BE2C (cell line): ENCODE measurements at places on chromosomes 12 and 14.
A peak's percentile ranks its signal among the peaks of the same experiment; 100 is the strongest.

GRCh38 chr14:24114532-24115421, at the start of the genes DCAF11 and NRL:
DCAF11 (plus strand) TSS chr14:24114777; CDS start chr14:24115595, 818 bp downstream.
NRL (minus strand) TSS chr14:24114949; CDS start chr14:24082848, 32,101 bp downstream.
- peak; percentile 99 for DNase-seq

DNA sequence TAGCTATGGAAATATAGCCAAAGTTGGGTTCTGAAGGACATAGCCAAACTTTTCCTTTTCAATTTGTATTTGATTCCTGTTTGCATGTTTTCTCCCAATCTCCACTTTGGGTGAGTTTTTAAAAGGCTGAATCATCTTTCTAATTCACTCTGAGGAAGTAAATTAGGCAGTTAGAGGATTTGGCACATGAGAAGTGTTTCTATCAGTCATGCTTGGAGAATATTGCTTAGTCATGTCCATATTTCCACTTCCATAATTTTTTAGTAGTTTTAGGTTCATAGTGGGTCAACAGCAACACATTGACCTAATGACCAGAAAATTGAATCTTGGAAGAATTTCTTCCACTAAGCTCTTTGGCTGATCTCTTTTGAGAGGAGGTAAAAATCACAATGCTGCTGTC, 21.8 kb downstream of the IRAK3 start:
- no peak for DNase-seq

- peak; percentile 88 for DNase-seq
Observed at GRCh38 chr14:23056956-23057756, at the start of gene CDH24. CDH24 (minus strand) TSS chr14:23057520; CDS start chr14:23055733, 1,787 bp downstream.

DNA sequence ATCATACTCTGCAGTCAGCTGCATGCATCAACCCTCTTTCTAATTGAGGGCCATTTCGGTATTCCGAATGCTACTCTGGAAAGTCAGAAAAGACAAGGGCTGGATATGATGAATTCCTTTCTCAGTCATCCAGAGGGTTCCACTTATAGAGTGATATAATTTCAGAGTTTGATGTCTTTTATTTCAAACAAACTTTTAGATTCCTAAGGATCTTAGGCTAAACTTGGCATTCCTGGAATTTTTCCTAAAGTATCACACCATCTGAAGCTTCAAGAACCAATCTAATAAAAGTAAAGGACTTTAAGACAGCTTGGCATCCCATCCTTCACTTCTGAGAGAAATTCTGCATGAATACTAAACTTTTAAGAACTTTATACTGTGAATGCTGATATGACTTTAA, 69.3 kb upstream of the KCNJ8 start:
- no peak for DNase-seq

GRCh38 chr12:87112571-87113345, 856.6 kb upstream of the MGAT4C start:
- DNase-seq, result no peak

- DNase-seq, result peak; percentile 81
Observed at GRCh38 chr12:104958001-104958804, at the start of gene SLC41A2. SLC41A2 (minus strand) TSS chr12:104958290; CDS start chr12:104928527, 29,763 bp downstream.

DNA sequence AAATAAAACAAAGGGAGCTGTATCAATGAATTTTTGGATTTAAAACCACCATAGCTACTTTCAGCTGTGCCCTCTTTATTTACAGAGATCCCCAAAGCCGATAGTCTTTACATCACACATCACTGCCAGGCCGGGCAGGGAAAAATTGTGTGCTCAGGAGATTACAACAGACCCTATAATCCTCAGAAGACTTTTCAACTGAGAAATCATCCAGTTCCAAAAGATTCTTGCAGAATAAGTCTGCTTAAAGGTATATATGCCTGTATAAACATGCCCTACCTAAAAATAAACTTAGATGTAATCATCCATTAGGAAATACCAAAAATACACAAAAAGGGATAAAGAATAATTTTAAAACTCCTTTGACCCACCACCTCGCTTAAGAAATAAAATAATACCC, 70.1 kb upstream of the MAP1LC3B2 start:
- DNase-seq, result no peak

DNA sequence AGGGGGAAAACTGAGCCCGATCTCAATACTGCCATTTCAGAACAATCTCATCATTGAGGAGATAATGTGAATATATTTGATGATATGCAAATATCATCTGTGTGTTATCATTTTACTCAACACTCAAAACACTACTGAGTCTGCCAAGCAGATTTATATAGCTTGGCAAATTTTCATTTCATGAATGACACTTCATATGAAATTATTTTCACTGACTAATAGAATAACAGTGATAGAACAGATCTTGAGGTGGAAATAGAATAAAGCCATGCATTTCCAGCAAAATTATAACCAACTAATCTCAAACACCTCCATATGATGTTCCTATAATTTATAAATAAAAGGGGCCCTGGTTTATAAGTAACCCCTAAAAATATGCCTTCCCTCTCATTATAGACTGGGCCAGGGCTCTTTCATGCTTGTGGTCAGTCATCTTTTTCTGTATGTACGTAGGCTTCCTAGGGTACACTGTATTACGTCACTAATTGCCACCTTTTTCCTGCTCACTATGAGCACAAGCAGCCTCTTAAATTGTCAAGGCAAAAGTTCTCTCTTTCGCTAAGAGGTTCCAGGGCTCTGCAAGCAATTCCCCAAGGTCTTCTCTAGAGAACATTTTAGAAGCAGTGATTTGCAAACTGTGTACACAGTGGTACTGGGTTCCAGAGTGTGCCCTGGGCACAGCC, 197.1 kb upstream of the FOXN3 start:
- DNase-seq, result no peak

DNA sequence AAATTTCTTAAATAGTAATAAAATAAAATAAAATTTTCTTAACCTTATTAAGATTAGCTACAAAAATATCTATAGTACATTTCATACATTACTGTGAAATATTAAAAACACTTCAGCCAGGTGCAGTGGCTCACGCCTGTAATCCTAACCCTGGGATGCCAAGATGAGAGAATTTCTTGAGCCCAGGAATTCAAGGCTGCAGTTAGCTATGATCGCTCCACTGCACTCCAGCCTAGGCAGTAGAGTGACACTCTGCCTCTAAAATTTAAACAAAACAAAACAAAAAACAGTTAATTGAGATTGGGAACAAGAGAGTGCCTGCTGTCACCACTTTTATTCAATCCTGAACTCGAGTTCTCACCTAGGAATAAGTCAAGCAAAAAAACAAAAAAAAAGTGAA, 95.0 kb upstream of the CPNE8 start:
- no peak for DNase-seq

DNA sequence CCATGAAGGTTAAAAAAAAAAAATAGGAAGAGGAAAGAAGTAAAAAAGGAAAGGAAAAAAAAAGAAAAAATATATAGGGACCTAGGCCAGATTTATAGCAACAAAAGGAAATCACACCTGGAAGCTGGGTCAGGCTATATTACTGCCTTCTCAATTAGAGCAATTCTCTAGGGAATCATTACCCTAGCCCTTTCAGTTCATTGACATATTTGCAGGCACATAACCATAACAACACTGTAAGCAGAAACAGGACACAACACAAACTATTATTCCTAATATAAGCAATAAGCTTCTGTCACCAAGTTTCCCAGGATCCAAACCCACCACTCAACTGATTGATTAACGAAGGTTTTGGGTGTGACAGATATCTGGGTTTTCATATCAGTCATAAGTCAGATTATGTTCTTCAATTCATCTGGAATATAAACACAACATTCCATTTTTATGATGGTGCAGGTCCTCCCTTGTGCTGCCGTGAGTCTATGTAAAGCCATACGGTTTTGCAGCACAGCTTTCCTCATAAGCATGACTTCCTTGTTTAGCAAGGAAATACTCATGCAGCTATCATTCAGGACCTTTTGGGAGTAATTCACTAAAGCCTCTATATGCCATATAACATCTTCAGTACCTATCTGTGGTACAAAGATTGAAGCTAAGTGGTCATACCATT, 4.2 kb downstream of the PCNX4 start:
- DNase-seq, result no peak

- DNase-seq, result no peak
Observed at GRCh38 chr14:21991130-21991529, 317.5 kb upstream of the OR4E1 start.

- no peak for DNase-seq
Observed at GRCh38 chr12:40262657-40263056, 37.9 kb downstream of the LRRK2 start.

DNA sequence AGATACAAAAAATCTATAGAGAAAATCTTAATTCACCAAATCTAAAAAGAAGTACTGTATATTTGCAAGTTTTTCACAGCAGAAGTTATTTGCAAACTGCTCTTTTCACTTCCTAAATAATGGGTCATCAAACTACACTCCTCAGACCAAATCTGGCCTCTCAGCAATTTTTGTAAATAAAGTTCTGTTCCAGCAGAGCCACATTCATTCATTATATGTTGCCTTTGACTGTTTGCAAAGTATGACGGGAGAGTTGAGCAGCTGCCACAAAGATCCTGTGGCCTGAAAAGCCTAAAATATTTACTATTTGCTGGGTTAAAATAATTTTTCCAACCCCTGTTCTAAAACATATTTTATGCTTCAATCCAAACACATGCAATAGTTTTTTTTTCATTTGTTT, 1222.3 kb upstream of the SEL1L start:
- no peak for DNase-seq

DNA sequence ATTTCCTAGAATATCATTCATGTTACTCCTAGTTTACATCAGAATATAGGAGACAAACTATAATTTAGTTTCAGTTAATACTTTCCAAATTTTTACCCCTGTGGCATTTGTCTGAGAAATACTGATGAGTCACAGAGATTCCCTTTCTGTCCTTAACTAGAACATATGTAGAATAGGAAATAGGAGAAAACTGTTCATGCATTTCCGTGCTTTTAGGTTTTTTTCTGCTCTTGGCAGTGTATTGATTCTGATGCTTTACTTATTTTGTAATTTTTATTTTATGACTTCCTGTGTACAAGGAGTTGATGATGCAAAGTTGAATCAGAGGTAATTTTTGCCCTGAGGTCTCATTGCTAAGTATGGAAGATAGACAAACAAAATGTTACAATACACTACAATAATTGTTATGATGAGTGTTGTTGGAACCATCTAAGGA, 23.0 kb downstream of the MNAT1 start:
- no peak for DNase-seq

- peak; percentile 22 for DNase-seq
Observed at GRCh38 chr12:108729612-108730364, 1.5 kb downstream of the CORO1C start.

DNA sequence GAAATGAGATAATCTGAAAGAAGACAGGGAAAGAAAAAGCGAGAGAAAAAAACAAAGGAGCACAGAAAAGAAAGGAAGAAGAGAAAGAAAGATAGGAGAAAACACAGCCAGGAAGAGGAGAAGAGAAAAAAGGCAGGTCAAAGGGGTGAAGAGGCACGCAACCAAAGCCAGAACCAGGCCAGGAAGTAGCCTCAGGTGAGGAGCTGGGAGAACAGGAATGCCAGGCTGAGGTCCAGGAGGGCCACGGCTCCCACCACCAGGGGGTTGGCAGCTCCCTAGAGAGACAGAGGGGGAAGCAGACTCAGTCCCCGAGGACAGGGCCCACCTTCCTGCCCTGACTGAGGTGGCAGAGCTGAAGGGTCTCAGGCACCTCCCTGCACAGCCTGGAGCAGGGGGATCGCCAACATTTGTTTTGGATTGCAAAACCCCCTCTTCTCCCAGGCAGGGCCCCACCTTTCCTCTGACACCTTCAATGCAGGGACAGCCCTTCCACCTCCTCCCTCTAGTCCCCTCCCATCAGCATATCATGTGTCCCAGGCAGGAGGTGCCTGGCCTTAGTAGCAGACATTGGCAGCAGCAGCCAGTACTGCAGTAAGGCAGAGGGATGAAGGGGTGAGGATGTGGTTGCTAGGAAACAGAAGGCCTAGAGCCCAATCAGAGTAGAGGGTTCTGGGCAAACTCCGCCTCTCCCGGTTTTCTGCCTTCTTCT, 2.0 kb upstream of the AP1G2 start:
- peak; percentile 59 for DNase-seq

DNA sequence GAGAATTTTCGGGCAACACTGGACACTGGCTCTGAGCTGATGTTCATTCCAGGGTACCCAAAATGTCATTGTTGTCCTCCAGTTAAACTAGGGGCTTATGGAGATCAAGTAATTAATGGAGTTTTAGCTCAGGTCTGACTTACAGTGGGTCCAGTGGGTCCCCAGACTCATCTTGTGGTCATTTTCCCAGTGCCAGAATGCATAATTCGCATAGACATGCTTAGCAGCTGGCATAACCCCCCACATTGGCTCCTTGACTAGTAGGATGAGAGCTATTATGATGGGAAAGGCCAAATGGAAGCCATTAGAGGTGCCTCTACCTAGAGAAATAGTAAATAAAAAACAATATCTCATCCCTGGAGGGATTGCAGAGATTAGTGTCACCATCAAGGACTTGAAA, 818.9 kb downstream of the TMTC2 start:
- DNase-seq, result no peak

DNA sequence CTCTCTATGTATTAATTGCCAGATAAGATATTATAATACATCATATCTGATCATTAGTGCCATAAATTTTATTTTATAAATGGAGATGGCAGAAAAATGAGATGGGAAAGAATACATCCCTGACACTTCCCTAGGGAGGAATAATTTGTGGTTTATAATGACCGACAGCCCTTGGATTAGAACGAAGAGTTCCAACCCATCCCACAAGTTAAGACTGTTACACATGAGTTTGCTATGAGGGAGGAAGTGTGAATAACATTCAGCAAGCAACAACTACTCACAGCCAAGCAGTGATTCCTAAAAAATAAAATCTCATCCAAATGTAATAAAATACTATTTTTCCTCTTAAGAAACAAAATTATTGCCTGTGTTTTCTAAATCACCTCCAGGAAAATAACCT, 299.0 kb downstream of the CCDC91 start:
- no peak for DNase-seq

GRCh38 chr14:77375164-77375950, 1.5 kb downstream of the TMED8 start:
- DNase-seq, result no peak

- DNase-seq, result no peak
Observed at GRCh38 chr12:885701-886100, 63.8 kb downstream of the RAD52 start.

- no peak for DNase-seq
Observed at GRCh38 chr14:24535737-24536136, 27.7 kb upstream of the CMA1 start.

- DNase-seq, result no peak
Observed at GRCh38 chr12:20314328-20314727, 54.0 kb upstream of the PDE3A start.

- no peak for DNase-seq
Observed at GRCh38 chr12:44465139-44465538, 411.0 kb downstream of the NELL2 start.

DNA sequence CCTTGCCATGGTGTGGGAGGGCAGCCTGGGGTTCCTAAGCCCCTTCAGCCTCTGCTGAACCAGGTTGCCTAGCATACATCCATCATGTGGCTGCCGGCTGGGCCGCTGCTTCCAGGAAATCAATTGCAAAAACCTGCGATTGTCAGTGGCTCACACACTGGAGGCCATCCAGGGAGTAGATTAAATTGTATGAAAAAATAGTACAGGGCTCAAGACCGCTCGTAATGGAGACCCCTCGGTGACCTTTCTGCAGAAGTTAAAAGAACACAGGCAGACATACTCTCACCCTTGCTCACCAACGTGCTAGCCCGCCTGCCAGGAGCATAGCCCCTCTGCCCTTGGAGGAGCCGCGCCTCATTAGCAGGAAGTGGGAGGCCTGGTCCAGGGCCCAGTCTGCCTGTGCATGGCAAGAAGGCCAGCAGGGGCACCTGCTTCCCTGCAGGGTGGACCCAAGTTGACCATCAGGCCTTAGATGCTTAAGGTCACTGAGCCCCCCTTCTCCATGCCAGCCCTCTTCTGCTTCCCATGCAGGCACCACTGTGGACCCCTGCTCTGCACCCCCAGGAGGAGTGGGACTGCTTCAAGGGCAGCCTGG, 31.4 kb upstream of the CIPC start:
- peak; percentile 33 for DNase-seq
